ENCODE measurements at places on chromosomes 3 and 15. TPM values are rescaled to one million over a fixed set of nuclear protein-coding genes. Genes with fewer than 3 reads are reported as not detected.

The IL5RA gene
- not detected for total RNA-seq

The CLDN1 gene
- 0.08 TPM for total RNA-seq

The RARRES1 gene
- total RNA-seq = 8.4 TPM

The TM4SF4 gene
- total RNA-seq = not detected

The GADL1 gene
- 0.11 TPM for total RNA-seq

The FYTTD1 gene
- 78.7 TPM for total RNA-seq

The CPNE9 gene
- total RNA-seq = 0.16 TPM

The CFAP100 gene
- not detected for total RNA-seq

The TIGIT gene
- not detected for total RNA-seq

The HOMER2 gene
- total RNA-seq = 48.5 TPM

The CYP11A1 gene
- 0.27 TPM for total RNA-seq

The LSAMP gene
- total RNA-seq = 1.2 TPM

The KLHDC8B gene
- total RNA-seq = 92.5 TPM

The DOCK3 gene
- total RNA-seq = 3.9 TPM

The CPN2 gene
- 2.4 TPM for total RNA-seq

The EOGT gene
- 28.2 TPM for total RNA-seq

The LARP6 gene
- total RNA-seq = 50.6 TPM

The CCDC39 gene
- total RNA-seq = not detected

The CCDC9B gene
- 155 TPM for total RNA-seq

The PLCD1 gene
- 10.3 TPM for total RNA-seq

The ZNF662 gene
- total RNA-seq = 2.7 TPM
